ENCODE measurements at places on chromosomes 3 and 15.
A peak's percentile ranks its signal among the peaks of the same experiment; 100 is the strongest.

DNA sequence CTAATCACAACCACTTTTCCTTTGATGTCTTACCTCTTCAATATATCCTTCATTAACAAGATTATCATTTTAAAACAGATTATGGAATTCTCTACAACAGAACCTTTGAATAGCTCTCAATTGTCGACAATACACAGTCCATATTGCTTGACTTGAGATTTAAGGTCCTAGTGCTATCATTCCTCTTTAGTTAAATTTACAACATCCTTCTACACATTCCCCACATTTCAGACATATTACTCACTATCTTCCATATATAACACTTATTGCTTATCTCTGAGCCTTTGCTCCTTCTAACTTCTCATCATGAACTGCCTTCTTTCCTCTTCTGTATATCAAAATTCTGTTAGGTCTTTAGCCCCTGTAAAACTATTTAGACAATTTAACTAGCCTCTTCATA, 247.0 kb downstream of the STXBP5L start:
- no peak for DNase-seq

- DNase-seq = peak; percentile 55
Observed at GRCh38 chr15:99536422-99537040, 29.3 kb upstream of the MEF2A start.

DNA sequence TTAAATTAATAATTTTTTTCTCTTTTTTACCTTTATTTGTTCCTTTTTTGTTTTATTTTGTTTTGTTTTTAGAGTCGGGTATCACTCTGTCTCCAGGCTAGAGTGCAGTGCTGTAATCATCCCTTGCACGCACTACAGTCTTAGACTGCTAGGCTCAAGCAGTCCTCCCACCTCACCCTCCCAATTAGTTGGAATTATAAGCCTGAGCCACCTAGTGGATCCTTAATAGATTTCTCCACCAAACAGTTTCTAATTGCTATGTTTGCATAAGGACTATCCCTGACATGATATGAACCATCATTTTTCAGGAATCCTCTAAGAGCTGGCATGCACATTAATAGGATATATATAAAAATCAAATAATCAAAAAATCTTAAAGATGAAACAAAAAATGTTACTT, 993.2 kb downstream of the OTOL1 start:
- no peak for DNase-seq

DNA sequence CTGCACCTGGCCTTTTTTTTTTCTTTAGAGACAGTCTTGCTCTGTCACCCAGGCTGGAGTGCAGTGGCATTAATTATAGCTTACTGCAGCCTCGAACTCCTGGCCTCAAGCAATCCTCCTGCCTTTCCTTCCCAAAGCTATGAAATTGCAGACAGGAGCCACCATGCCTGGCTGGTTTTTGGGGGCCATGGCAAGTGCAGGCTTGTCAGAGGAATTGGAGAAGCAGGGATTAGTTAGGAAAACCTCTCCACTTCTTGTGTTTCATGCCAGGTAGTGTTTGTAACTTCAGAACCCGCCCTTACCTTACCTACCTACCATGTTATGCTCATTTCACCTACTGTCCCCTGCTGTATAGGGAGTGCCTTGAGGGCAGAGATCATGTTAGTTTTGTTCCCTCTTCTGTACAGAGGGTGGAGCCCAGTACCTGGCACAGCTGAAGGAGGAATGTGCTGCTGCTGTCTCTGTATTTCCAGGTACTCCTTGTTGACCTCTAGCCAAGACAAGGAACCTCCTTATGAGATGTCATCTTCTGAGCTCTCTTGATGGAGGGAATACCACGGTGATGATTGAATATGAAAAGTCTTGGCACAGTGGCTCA, 43.8 kb downstream of the TRAK1 start:
- no peak for DNase-seq

DNA sequence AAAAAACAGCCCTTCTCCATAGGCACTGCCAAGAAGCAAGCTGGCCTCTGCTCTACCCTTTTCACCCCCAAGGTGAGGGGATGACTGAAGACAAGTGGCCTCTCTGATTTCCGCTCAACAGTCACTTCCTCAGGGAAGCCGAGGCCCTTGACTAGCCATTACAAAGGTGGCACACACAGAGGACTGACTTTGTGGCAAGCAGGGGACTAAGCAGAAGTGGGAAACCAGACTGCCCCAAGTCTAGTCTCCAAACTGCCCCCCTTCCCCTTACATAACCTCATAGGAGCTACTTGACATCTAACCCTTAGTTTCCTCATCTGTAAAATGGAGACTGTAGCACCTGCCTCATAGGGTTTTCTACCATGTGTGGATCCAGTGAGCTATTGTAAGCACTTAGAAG, 118.9 kb downstream of the FOXP1 start:
- no peak for DNase-seq

- no peak for DNase-seq
Observed at GRCh38 chr3:152841131-152841530, 6.2 kb downstream of the P2RY1 start.

DNA sequence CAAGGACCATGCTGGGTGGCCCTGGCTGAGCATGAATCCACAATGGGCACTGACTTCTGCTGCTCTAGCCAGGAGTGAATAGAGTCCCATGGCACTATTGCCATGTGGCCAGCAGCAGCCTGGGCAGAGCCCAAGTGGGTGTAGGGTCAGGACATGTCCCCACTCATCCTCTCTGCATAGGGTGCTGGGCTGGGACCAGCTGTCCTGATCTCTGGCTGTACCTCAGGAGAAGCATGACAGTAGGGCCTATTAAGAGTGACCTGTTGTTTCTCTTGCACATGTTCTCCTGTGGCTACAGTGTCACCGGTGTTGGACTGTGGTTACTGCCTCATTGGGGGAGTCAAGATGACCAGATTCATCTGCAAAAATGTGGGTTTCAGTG, 46.9 kb downstream of the DLEC1 start:
- no peak for DNase-seq

DNA sequence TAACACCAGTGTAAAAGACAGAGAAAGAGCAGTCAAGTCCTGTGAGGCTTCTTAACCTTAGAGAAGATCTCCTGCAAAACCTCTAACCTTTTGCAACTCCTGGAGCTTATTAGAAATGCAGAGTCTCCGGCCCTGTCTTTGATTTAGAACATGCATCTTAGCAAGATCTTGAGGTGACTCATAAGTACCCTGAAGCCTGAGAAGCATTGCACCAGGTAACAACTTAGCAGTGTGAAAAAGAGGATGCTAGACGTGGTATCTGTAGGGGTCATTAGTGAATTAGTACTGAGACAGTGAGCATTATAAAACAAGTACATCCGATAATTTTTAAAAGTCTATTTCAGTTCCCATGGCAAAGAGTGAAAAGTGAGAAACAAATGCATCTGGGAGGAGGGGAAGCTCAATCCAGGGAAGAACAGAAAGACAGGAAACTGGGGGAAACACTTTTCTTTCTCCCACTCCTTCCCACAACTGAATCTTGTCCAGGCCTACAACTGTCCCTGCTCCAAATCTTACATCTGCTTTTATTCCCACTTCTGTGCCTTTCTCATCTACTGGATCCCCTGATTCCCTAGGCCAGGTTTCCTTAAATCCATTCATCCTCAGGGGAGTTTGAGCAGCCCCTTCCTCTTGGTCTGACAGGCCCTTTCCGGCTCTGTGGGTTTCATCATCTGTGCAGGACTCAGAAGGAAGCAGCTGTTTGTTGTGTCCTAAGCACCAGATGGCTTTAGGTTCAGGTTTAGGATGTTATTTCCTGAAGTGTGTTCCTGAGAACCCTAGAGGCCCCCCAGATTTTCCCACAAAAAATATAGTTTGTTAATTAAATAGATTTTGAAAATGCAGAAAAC, 128.1 kb upstream of the IL12A start:
- DNase-seq = no peak

DNA sequence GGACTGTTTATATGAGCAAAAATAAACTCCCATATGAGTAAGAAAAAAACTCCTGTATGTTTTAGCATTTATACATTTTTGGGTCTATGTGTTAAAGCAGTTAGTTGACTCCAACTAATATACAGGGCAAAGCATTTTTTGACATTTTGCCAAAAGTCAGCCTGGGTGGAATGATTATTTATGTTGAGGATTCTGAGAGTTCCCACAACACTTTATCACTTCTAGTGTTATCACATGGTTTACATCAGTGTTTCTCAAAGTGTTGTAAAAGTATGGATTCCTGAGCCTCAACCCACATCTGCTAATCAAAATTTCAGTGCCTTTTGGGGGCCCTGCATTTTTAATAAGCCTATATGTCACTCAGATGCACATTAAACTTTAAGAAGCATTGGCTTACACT, 337.3 kb upstream of the WNT5A start:
- DNase-seq = no peak

DNA sequence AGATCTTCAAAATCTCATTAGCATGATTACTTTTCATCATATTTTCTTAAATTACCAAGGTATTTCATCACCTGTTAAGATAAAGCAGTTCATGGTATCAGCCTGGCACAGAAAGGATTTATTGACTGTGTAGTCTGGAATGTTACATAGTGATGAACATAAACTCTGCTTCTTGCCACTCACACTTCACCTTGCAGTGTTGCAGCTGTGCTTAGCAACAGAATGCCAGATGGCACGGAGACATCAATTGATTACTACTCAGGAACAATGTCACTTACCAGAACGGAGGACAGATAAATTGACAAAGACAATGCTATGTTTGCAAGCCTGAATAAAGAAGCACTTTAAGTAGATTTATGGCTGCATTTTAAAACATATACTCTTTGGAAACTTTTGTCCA, 15.0 kb upstream of the BCHE start:
- DNase-seq = no peak

- DNase-seq = no peak
Observed at GRCh38 chr3:13197795-13198194, 124.6 kb upstream of the IQSEC1 start.

DNA sequence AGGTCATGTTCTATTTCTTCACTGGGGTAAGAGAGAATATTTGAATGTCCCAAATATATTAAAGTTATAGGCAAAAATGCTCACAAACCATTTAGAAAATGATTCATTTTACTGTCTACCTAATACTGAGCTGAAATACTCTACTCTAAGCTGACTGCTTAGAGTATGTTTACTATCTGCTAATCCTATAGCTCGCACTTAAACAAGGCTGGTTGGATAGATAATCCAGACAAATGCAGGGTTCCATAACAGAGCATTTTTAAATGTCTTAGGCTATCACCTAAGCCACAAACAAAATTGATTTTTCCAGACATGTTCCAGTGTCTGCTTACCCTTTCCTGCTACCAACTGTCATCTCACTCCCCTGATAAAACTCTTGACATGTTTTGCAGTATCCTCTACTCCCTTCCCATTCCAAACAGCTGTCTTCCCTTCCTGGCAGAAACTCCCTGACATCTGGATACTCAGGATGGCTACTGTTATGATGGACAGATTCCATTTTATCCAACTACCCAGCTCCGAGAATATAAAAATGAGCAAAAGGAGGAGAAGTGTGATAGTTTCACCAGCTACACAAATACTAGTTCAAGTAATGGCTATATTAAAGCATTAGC, 1034.7 kb downstream of the FHIT start:
- DNase-seq = no peak

DNA sequence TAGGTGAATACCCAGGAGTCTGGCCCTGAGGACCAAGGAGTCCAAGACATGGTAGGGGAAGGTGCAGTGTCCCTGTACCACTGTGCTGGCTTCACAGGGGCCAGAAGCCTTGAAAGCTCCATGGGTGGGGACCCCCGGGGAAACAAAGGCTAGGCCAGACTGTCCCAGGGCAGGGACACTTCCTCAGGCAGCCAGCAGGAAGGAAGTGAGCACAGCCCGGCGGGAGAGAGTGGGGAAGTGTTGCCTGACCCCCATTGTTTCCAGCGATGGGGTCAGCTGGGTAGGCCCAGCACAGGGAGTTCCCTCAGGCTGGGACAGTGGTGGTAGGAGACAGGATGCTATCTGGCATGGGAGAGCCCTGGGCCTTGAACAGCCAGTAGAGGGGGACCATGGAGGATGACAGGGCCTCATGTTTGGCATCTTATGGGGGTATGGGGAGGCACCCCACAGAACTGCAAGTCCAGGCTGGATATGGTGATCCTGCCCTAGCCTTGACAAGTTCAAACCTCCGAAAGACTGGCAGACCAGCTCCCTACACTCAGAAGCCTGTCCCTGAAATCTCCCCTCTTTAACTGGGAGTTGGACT, 1.2 kb upstream of the HYAL2 start:
- no peak for DNase-seq

- DNase-seq = peak; percentile 97
Observed at GRCh38 chr3:194270627-194271459, 80.3 kb downstream of the CPN2 start.

- no peak for DNase-seq
Observed at GRCh38 chr3:5190147-5190791, 2.8 kb downstream of the EDEM1 start.

GRCh38 chr3:156509189-156510174, 45.4 kb downstream of the SSR3 start:
- DNase-seq = no peak

DNA sequence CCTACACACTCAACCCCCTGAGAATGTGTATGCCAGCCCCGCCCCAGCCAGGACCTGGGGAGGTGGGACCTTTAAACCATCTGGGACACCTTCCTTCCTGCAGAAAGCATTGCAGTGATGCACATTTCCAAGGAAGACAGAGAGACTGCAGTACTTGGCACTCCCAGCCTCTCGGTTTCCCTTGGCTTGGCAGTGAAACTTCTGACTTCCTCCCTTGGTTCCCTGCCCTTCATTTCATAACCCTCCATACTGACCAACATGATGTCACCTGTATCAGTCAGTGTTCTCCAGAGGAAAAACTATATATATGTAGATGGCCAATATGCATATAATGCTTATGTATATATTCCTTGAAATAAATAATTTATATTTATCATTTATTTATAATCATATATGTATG, 103.2 kb downstream of the SST start:
- DNase-seq = no peak

- no peak for DNase-seq
Observed at GRCh38 chr3:99418209-99418635, 220.2 kb upstream of the COL8A1 start.

- DNase-seq = no peak
Observed at GRCh38 chr15:88636050-88636449, 2.8 kb upstream of the ISG20 start.

DNA sequence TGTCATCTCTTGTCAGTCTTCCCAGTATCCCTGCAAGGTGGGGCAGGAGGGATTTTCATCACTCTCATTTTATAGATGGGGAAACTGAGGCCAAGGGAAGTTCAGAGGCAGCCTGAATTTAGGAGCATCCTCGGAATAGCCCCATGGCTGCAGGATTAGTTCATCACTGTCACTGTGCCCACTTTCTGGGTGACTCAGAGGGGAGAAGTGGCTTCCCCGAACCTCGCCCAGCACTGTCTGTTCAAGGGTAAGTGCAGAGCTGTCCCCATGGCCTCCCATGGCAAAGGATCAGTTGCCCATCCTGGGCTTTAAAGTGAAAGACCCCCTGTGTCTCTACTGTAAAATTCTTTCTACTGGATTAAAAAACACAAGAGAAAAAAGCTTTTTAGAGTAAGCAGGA, 60.0 kb upstream of the SEC13 start:
- DNase-seq = no peak

DNA sequence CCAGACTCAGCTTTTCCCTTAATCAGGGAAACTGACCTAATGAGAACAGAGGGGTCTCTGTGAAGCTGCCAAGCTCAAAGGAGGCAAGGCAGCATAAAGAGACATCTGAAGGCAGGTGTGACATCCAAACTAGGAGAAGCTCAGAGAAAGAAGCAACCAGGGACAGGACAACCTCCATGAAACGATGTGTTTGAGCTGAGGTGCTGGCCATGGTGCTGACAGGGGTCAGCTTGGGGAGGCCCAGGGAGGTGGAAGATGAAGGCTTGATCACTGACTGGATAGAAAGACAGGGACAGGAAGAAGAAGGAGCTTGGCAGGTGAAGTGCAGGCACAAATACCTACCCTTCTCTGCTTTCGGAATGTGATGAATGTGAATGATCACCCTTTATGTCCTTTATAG, 179.5 kb upstream of the NSMCE3 start:
- no peak for DNase-seq

GRCh38 chr15:22229990-22230819, 149.9 kb downstream of the OR4M2 start:
- no peak for DNase-seq

All from amygdala (tissue), 56 donors.